ENCODE measurements at places on chromosomes 5 and 9.

DNA sequence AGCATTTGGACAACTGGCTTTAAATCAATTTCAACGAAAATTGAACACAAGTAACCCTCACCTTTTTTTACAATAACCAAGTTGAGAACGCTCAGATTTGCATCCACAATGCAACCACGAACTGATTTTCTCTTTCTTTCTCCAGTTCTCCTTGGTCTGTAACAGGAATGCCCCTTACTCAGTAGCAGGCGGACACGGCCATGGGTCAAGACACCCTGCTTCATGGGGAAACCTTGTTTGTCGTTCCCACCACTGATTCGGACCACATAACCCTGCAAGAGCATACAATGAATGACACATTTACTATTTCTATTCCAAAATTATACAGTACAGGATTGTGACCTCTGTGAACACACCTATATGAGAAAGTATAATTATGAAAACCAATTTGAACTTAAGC, 1.4 kb downstream of the RPS6 start:
- no peak for DNase-seq

- DNase-seq, result no peak
Measured at GRCh38 chr5:135008981-135009735, 24.9 kb downstream of the PITX1 start.

DNA sequence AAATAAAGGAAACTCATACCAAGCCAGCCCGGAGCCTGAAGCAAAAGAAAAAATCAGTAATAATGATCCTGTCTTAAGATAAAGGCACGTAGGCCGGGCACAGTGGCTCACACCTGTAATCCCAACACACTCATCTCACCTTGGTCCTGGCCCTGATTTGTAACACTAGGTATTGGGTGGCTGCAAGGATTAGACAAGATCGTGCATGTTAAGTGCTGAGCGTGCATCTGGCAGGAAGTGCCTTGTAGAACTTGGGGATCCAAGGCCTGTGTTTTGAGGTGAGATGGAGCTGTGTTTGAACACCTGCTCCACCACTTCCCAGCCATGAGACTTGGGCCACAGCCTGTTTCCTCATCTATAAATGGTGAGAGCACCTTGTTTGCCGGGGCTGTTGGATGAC, 41.5 kb downstream of the SPRY4 start:
- no peak for DNase-seq

DNA sequence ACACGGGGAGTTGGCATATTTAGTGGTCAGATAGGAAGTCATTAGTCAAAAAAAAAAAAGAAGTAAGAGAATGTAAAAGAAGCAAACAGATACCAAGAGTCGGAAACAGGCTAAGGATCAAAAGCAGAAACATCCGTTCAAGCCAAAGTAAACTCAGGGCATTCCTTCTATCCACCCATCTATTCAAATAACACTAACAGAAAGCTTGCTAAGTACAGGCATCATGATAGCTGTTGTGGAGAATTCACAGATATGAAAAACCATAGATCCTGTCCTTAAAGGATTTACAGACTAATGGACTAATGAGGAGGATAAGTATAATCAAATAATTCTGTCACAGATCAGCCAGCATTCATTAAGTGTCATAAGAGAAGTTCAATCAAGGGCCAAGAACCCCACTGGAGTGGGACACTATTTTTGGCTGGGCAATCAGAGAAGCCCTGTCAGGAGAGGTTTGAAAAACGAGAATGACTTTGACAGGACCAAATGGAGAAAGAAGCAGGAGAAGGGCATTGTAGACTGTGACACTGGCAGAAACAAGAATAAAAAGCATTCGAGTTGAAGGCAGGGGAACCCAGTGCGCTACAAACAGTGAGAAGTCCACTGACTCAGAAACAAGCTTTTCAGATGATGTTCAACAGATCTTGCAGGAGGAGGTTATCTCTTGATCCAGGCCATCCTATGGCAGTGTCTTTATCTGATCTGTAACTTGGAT, 154.2 kb upstream of the TSLP start:
- no peak for DNase-seq

DNA sequence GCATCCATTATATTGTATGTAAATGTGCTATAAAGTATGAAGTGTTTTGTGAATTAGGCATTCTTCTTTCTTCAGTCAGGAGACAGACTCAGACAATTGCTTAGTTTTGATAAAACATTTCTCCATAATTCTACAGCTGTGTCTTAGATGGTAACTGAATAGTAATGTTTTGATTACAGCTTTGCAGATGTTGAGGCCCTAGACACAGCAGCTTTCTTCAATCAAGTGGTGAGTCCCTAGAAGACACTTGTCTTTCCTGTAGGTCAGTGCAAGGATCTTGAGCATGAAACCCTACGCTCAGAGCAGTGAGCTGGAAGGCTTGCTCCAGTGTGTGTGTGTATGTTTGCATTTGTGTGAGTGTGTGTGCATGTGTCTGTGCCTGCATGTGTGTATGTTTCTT, 46.8 kb upstream of the CD180 start:
- no peak for DNase-seq

DNA sequence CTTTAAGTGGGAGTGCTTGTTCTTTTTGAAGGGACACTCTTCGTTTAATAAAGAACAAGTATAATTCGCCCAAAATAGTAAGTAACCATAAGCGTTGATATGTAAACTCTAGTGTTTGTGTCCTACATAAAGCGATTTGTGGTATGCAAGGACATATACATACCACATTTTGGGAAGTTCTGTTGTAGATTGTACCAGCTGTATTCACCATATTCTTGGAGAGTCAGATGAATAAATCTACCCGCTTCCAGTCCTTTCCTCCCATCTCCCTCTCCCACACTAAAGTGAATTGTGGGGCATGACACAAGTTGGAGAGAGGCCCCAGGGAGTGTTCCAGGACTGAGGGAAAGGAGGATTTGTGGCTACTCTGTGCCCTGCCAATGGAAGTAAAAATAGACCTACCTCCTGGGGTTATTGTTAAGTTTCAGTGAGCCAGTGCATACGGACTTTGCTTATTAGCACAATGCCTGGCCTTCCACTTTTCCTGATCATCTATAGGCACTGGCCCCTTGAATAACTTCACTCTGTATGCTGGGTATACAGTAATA, 40.6 kb downstream of the ARHGAP26 start:
- DNase-seq, result no peak

DNA sequence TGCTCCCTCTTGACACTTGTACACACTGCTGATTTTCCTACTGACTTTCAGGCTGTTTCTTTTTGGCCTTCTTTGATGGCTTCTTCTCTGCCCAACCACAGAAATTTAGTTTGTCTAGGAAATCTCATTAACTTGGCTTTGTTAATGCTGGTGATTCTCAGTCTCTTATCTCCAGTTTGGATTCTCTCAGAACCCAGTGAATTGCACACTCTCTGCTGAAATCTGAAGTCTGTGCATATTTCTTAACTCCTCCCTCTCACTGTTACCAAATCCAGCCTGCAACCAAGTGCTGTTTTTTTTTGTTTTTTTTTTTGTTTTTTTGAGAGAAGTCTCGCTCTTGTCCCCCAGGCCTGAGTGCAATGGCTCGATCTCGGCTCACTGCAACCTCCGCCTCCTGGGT, 117.2 kb downstream of the CDC42SE2 start:
- DNase-seq, result no peak

GRCh38 chr5:174418809-174419539, 305.4 kb upstream of the MSX2 start:
- DNase-seq, result no peak

GRCh38 chr9:112774006-112774996, 23.7 kb downstream of the SNX30 start:
- no peak for DNase-seq

- no peak for DNase-seq
Measured at GRCh38 chr5:180093651-180094382, 22.3 kb upstream of the RNF130 start.

GRCh38 chr5:135025730-135026644, 8.0 kb downstream of the PITX1 start:
- DNase-seq, result no peak

GRCh38 chr9:14715102-14715501, 7.4 kb downstream of the CER1 start:
- no peak for DNase-seq

DNA sequence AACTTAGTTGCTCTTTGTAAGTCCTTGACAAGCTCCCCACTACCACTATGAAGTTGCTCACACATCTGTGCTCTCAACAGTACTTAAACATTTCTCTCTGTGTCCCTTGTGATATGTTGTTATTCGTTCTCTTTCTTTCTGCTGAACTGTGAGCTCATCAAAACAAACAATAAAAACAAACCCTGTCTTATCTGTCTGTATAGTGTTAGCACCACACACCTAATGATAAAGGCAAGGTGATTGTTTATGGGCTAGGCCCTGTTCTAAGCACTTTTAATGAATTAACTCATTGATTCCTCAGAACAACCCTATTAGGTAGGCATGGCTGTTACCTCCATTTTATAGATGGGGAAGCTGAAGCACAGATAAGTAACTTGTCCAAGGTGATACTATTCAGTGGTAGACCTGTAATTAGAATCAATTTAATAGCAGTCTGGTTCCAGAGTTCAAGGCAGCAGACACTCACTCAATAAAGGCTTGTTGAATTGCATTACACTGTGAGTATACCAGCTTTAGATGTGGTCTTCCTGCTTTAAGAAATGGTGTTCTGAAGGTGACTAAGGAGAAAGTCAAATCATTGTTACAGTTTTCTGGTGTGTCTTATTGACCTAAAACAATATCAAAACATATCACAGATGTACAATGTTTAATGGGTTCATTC, 153.6 kb upstream of the ELL2 start:
- no peak for DNase-seq

GRCh38 chr9:127937056-127937387, 632 bp downstream of the DPM2 start:
- no peak for DNase-seq

DNA sequence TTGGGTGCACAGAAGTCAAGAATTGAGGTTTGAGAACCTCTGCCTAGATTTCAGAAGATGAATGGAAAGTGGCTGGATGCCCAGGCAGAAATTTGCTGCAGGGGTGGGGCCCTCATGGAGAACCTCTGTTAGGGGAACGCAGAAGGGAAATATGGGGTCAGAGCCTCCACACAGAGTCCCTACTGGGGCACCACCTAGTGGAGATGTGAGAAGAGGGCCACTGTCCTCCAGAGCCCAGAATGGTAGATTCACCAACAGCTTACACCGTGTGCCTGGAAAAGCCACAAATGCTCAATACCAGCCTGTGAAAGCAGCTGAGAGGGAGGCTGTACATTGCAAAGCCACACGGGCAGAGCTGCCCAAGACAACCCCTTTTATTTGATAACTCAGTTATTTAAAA, 383.5 kb downstream of the TLE4 start:
- no peak for DNase-seq

- no peak for DNase-seq
Measured at GRCh38 chr5:154485096-154485491, 7.1 kb upstream of the HAND1 start.

- no peak for DNase-seq
Measured at GRCh38 chr9:77756449-77756848, 108.3 kb upstream of the GNA14 start.

- DNase-seq, result no peak
Measured at GRCh38 chr9:88660611-88661010, 125.6 kb downstream of the NXNL2 start.

DNA sequence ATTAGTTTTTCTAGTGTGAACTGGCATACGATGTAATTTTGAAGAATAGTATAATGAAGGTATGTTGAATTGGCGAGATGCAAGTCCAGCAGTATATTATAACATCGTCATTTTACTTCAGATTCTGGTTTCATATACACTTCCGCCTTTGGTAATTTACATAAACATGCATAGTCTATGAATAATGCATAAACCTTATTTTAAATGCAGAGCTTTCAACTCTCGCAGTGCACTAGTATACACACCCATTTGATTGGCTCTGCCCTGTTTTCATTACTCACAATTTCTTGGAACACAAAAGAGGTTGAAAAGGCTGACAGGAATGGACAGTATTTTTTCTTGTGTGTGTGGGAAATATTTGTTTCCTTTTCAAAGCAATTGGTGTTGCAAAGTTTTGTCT, 128.9 kb upstream of the CCNH start:
- no peak for DNase-seq

GRCh38 chr5:129459777-129460671, at the start of gene ADAMTS19:
ADAMTS19 (plus strand) TSS chr5:129460298; CDS start chr5:129460392, 94 bp downstream.
- DNase-seq, result no peak

DNA sequence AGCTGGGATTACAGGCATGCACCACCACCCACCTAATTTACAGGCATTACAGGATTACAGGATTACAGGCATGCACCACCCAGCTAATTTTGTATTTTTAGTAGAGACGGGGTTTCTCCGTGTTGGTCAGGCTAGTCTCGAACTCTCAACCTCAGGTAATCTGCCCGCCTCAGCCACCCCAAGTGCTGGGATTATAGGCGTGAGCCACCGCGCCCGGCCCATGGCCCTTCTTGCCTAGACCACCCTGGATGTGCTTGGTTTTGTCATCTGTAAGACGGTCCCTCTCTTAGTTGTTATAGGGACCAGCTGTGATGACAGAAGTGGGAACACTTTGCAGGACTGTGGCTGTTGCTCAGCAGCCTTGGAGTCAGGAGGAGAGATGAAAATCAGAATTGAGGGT, 3.5 kb upstream of the PHYKPL start:
- no peak for DNase-seq

- DNase-seq, result no peak
Measured at GRCh38 chr5:78758169-78758839, 109.7 kb upstream of the LHFPL2 start.

DNA sequence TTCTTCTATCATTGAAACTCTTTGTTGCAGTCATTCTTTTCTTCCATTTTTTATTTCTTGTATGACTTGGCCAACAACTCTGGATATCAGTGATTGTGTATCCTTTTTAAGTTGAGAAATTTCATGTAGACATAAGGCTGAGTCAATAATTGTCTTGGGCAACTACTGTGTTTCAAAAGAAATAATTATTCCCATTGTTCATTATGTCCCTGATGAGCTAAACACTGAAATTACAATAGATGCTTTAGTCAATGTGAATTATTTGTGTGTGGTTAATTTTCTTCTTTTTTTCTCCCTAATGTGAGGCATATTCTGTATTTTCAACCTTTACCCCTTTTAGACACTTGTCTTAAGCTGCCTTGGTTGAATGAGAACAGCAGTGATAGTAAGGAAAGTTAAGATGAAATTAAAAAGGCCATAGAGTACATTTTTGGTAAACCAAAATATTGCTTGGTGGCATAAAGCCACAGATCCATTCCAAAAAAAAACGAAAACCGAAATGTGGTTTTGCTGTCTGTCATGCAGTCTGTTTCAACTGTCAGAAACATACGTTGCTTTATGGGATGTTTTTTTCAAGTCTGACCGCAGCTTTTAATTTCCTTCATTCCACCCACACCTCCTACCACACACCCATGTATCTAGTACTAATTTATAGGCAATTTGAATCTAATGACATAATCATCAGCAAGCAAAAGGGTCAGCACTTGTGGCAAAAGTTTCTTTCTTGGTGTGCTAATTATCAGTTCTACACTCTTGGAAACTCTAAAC, 21.1 kb downstream of the TLE4 start:
- DNase-seq, result no peak

GRCh38 chr9:99220011-99220410, 1.7 kb downstream of the ALG2 start:
- DNase-seq, result no peak

DNA sequence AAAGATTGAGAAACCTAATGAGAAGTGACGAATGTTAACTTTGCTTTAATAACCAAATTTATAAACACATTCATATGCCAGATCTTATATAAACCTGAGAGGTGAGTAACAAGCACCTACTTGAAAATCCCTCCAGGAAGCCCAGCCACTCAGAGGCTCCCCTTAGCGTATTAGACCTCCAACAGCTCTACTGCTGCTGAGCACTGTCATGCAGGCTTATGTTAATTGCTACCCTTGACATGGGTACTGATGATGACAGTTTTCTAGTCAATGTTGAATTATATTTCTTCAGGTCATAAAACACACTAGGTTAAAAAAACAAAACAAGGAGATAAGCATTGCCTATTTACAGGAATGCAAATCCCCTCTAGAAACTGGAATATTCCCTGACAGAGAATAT, 161.2 kb downstream of the MPDZ start:
- DNase-seq, result no peak
